ENCODE measurements at places on chromosomes 5 and 9.
A peak's percentile ranks its signal among the peaks of the same experiment; 100 is the strongest.

GRCh38 chr5:150333400-150333799 is 24.1 kb upstream of the TCOF1 start:
- no peak for DNase-seq

DNA sequence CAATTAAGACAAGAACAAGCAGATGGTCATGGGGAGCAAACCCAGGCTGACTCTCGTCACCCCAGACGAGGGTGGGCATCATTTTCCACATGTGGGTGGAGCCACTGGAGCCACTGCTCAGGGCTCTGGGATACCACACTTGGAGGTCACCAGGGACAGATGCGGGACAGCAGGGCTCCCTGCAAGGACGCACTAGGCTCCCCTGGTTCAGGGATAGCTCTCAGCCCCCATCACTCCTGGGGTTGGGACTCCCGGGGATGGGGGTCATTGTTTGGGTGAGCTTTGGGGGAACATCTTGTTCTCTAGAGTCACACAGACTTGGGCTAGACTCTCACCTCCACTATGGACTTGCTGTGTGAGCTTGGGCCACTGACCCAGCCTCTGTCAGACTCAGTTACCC is 57.8 kb downstream of the GTF3C4 start:
- DNase-seq = no peak

- peak; percentile 73 for DNase-seq
Observed at GRCh38 chr9:121373011-121373729, 3.1 kb upstream of the STOM start.

DNA sequence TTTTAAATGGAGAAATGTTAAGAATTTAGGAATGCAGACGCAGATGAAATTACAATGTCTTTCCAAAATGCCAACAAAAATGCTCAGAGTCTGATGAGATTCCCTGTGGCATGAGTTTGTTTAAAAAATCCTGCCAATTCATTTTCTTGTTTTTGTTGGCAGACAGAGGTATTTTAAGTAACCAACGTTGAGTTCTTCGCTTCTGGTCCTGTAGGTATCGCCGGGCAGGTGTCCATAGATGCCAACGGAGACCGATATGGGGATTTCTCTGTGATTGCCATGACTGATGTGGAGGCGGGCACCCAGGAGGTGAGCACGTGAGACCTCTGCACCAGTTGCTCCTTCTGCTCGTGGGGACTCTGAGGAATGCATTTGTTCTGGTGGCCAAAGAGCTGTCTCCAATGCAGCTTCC is 69.4 kb downstream of the NPR3 start:
- DNase-seq = no peak

- DNase-seq = no peak
Observed at GRCh38 chr9:137975527-137975913, 97.9 kb downstream of the CACNA1B start.

DNA sequence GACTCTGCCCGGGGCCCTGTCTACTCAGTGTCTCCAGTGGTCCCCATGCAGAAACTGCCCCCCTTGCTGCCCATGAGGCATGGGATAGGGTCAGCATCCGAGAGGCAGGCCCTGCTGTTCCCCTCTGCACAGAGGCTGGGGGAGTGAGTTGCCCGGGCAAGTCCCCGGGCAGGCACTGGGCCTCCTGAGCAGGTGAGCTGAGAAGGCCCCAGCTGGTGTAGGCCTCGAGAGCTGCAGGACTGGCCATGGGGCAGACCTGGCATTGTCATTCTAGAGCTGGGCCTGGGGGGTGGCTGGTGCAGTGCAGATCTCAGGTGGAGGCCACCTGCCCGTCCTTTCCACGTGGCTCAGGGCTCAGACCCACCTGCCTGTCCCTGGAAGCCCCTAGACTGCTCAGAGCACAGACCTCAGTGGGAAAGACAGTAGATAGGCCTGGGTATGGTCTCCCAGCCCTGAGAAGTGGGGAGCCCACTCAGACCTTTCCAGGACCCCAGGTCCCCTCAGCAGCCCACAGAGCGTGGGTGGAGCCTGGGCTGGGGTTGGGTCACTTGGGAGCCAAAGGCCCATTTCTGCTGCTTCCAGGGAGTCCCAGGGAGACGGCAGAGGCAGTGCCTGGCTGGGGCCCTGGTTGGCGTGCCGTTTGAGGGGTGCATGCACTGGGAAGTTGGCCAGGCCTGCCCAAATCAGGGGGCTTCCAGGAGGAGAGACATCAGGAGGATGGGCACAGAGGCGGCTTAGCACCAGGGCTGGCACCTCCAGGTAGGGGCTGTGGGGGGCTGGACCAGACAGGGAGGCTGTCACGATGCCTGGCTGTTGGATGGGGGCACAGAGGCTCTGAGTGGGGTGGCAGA is 4.8 kb upstream of the NOTCH1 start:
- DNase-seq = no peak

DNA sequence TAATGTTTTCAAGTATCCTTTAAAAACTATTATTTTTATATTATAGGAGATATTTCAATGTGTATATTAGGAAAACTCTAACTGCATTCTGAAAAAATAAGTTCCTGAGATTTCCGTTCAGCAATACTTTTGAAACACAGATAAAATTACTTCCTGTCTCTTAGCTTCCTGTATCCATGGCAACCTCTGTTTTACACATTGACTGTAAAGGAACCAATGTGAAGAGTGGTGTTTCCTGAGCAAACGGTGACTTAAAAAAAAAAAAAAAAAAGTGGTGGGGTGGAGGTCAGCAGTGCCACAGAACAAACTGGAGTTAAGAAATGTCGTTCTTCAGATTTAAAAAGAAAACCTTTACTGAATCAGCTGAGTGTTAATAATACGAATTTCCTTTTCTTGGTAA is at the start of gene LRRC70:
Gene LRRC70, plus strand, starts transcription at position 280 of the 400 bp plus-strand sequence. CDS start 620 bp downstream, outside the sequence.
- DNase-seq = peak; percentile 90

DNA sequence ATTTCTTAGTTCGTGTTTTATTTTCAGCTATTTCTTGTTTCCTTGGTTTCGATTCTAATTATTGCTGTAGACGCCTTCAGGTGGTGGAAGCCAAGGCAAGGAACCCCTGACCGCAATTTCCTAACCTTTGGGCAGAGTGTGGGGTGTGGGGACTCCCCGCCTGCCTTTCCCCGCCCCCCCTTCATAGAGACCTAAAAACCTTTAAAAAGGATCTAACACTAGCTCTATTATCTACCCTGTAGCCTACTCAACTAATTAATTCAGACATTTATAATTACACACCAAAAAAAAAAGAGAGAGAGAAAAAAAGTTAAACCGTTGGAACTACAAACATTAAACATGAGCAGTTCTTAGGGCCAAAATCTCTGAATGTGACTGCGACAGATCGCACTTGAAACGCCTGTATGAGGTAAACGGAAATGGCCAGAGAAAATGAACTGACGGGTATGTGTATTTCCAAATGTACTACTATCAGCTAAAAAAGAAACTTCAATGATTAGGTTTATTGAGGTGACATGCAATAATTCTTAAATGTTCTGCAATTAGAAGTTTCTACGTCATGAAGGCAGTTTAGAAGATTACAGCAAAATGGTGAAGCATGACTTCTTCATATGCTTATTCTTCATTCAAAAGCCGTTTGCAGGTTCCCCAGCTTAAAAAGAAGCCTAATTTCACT is 19.0 kb upstream of the FER start:
- DNase-seq = no peak

DNA sequence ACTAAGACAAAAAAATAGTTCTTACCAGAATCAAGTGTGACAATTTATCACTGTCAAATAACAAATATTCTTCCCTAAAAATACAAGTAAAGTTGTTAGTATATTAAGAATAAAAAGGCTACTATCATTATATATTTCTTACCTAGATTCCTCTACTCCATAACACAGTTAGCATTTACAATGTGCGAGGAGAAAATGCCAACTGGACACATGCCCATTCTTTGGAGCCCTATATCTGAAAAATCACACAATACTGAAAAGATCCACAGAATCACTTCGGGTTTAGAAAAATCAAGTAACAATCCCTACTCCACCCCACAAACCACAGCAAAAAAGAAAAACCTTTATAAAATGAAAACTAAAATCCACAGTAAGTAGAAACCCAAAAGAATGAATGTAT is 70.9 kb downstream of the PKD2L2 start:
- DNase-seq = no peak

GRCh38 chr5:61981886-61982285 is 324.1 kb upstream of the KIF2A start:
- DNase-seq = no peak

- DNase-seq = no peak
Observed at GRCh38 chr9:128024761-128025308, 42.3 kb downstream of the NAIF1 start.

GRCh38 chr5:61840361-61840760 is 465.6 kb upstream of the KIF2A start:
- peak; percentile 15 for DNase-seq

- no peak for DNase-seq
Observed at GRCh38 chr5:174798551-174798951, 74.2 kb downstream of the MSX2 start.

- DNase-seq = peak; percentile 22
Observed at GRCh38 chr5:131795228-131795627, 1.6 kb downstream of the FNIP1 start.

DNA sequence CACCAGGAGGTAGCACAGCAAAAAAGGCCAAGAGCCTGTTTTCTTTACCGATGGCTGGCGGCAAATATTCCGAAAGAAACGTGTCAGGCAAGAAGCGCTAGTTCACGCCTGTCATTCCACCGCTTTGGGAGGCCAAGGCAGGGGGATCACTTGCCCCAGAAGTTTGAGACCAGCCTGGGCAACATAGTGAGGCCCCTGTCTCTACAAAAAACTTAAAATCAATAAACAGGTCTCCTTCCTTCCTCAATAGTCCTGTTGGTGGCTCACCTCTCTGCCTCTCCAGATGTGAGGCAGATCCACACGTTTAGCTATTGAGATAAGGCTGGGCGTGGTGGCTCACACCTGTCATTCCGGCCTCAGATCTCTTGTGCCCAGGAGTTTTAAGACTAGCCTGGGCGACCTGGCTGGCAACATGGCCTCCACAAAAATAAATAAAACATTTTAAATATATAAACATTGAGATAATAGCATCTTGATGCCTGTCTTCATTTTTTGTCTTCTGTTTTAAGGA is 1.3 kb upstream of the TMEM250 start:
- no peak for DNase-seq

GRCh38 chr5:169299191-169299662 is 1.7 kb downstream of the SLIT3 start:
- DNase-seq = no peak

DNA sequence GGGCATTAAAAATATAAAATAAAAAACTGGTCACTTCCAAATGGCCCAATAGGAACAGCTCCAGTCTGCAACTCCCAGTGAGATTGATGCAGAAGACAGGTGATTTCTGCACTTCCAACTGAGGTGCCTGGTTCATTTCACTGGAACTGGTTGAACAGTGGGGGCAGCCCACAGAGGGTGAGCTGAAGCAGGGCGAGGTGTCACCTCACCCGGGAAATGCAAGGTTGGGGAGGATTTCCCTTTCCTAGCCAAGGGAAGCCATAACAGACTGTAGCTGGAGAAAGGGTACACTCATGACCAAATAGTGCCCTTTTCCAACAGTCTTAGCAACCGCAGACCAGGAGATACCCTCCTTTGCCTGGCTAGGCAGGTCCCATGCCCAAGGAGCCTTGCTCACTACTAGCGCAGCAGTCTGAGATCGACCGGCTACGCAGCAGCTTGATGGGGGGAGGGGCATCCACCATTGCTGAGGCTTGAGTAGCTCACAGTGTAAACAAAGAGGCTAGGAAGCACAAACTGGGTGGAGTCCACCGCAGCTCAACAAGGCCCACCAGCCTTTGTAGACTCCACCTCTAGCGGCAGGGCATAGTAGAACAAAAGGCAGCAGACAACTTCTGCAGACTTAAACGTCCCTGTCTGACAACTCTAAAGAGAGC is 12.7 kb downstream of the RLN1 start:
- peak; percentile 1 for DNase-seq

DNA sequence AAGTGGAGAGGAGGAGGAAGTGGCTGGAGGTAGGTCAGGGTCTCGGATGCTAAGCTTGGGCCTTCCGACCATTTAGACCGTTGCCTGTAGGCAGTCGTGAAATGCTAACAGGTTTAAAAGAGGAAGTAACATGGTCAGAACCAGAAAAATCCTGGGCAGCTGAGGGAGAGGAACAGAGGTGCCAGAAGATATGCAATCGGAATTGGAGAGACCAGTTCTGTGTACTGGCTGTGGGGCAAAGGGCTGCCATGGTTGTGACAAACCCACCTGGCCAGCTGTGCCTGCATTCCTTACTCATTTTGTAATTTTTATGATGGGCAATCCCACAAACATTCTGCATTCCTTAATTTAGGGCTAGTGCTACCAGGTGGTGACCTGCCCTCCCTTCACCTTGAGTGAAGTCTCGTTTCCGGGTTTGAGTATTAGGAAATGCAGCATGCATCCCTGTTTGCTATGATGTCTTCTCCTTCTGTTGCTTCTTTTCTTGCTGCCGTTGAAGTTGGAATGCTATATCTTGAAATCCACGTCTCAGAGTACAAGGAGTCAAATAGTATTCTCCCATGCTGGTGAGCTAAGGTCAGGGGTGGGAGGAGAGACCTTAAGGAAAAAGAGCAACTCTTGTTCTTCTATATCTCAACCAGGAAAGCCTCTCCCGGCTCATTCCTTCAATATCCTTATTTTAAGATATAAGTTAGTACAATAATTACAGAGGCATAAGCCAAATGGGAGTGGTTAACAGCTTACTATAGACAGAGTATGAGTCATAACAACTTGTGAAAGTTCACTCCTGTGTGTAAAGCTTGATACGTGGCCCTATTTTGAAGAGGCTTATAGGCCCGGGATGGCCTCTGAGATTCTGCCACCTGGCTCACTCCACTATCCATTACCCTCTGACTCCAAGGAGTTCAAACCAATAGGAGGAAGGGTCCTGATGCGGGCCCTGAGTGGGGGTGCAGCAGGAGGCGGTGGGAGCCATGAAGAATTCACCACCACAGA is 37.0 kb downstream of the B4GALT1 start:
- peak; percentile 85 for DNase-seq

- no peak for DNase-seq
Observed at GRCh38 chr9:19424176-19424779, 15.5 kb downstream of the ACER2 start.

- peak; percentile 19 for DNase-seq
Observed at GRCh38 chr9:115063058-115063845, 54.7 kb downstream of the TNC start.

DNA sequence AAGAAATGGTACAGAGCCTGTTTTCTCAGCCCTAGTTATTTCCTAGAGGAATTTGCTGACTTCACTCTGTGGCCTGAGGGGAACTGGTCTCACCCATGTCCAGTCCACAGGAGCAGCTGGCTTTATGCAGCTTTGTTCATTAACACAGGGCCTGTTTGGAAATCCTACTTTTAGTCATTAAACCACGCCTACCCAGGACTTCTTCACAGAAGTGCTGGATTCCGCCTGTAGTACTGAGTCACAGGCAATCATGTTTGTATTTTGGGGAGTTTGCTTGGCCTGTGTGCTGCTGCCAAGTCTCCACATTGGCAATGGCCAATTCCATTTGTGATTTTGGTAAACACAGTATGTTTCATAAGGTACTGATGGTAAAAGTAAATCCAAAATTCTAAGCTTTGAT is 52.8 kb downstream of the CTNND2 start:
- DNase-seq = no peak

GRCh38 chr5:15026011-15026893 is 154.7 kb upstream of the ANKH start:
- peak; percentile 29 for DNase-seq

DNA sequence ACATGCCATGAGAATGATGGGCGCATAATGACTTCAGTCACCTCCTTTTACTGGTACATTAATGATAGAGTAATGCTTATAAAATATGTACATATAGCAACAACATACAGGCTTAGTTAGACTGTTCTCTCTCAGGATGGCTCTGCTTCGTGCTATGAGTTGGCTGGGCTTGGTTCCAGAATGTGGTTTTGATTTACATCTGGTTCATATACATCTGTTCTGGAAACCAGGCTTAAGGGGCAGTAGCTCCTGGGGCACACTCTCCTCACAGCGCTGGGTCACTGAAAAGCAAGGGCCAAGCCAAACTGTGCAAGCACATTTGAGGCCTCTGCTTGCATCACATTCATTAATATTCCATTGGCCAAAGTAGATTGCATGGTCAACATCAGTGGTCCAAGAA is 44.9 kb downstream of the PCSK1 start:
- DNase-seq = peak; percentile 29

Data from iris pigment epithelial cell (primary cell).